Muscle of leg (tissue), 16 donors: ENCODE measurements at places on chromosomes 16 and 17.
A peak's percentile ranks its signal among the peaks of the same experiment; 100 is the strongest.

DNA sequence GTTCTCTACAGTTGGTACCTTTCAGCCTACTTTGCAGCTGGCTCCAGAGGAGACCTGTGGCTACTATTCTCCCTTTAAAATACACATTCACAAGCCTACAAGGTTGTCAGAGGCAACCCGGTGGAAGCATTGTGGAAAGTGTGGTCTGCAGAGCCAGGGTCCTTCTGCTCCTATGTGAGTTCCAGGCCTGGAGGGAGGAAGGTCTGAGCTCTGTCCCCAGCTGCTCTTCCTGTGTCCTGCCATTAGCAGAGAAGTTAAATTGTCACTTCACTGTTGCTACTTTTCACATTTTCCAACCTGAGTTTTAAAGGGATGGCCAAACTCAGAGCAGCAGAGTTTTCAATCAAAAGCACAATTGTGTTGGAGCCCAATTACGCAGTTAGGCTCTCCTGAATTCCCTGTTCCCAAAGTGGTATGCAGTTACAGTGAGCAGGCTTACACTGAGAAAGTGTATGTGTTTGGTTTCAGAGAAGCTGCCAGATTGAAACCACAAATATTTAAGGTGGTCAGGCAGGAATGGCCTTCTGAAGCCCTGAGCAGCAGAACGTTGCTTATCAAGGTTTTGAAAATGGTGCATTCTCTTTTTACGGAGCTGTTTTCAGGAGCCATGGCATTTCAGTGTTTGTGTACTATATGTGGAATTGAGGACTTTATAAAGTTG lies 25.0 kb downstream of the MAP3K3 start:
- DNase-seq, result no peak

DNA sequence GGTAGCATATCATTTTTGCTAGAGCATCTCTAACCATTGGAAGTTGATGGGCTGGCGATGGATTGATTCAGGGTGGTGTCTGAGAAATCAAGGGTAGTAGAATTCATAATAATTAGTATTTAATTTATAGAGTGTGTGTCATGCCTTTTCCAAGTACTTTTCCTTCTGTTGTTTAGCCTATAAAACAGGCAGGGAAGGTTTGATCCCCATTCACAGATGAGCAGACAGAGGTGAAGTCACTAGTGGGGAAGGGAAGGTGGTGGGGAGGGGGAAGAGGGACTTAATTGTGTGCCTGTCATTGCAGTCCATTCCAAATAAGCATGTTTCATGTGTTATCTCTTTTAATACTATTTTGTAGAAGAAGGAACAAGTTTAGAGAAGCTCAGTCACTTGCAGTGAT lies 131.3 kb downstream of the MSI2 start:
- no peak for DNase-seq

- DNase-seq, result peak; percentile 34
Observed at GRCh38 chr17:32870027-32870670, 6.8 kb downstream of the MYO1D start.

DNA sequence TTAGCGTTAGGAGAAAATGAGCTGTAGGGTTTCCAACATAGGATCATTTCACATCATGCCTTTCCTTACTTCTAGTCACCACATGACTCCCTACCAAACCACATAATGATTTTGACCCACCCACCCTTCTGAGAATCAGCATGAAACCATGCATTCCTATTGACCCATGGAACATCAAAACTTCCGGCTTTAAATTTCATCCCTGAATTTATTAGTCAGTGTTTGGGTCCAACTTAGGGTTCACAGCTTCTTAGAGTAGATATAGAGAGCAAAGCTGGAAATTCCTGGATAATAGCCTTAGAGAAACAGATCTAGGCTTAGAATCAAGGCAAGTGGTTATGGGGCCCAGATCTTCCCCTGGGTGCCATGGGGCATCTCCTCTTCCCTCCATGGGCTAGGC lies 162.6 kb downstream of the TOX3 start:
- no peak for DNase-seq

GRCh38 chr17:42675965-42676423 lies 800 bp downstream of the PLEKHH3 start:
- peak; percentile 68 for DNase-seq
